Pericardium fibroblast (primary cell): ENCODE measurements at places on chromosomes 2 and 18. TPM values are rescaled to one million over a fixed set of nuclear protein-coding genes. Genes with fewer than 3 reads are reported as not detected.

Gene BOLL
- total RNA-seq: not detected in 2 replicates

Gene CDH2
- 26.9 and 59.0 TPM in 2 replicates for total RNA-seq

Gene ADD2
- 0.12 and 1.2 TPM in 2 replicates for total RNA-seq

Gene FAM124B
- total RNA-seq: not detected in 2 replicates

Gene NTSR2
- total RNA-seq: not detected in 2 replicates

Gene IHH
- total RNA-seq: 0.12 TPM in 1 of 2 replicates, not detected in the other

Gene STARD6
- not detected in 2 replicates for total RNA-seq

Gene EVX2
- 0.09 TPM in 1 of 2 replicates, not detected in the other for total RNA-seq

Gene CLHC1
- 0.43 and 2.9 TPM in 2 replicates for total RNA-seq

Gene ERICH2
- total RNA-seq: 0.34 TPM in 1 of 2 replicates, not detected in the other

Gene IL36A
- not detected in 2 replicates for total RNA-seq

Gene DRC1
- total RNA-seq: not detected in 2 replicates

Gene CKAP2L
- 0.23 and 0.77 TPM in 2 replicates for total RNA-seq

Gene HOXD12
- total RNA-seq: not detected in 2 replicates
